Placental epithelial cell (primary cell): ENCODE measurements at places on chromosomes 7 and 10. TPM values are rescaled to one million over a fixed set of nuclear protein-coding genes. Genes with fewer than 3 reads are reported as not detected.

The HOXA1 gene
- total RNA-seq = 1.2 and 1.5 TPM in 2 replicates

The PTPN20 gene
- total RNA-seq = 10.6 and 14.3 TPM in 2 replicates

The GRID2IP gene
- total RNA-seq = under 0.01 TPM in 1 of 2 replicates, not detected in the other

The CPA2 gene
- total RNA-seq = not detected in 2 replicates

The TMEM184A gene
- total RNA-seq = 2.4 and 5.1 TPM in 2 replicates

The ERVW-1 gene
- total RNA-seq = not detected in 2 replicates

The FLNC gene
- total RNA-seq = 77.7 and 271 TPM in 2 replicates

The TCAF2 gene
- 8.2 and 10.7 TPM in 2 replicates for total RNA-seq

The MYPN gene
- total RNA-seq = under 0.01 and 0.11 TPM in 2 replicates

The ADCY1 gene
- total RNA-seq = under 0.01 and 0.22 TPM in 2 replicates

The MGAM2 gene
- total RNA-seq = under 0.01 TPM in 1 of 2 replicates, not detected in the other

The PGAM2 gene
- not detected in 2 replicates for total RNA-seq

The DPYSL4 gene
- 1.2 TPM in 1 of 2 replicates, not detected in the other for total RNA-seq

The CTTNBP2 gene
- total RNA-seq = 0.39 and 0.43 TPM in 2 replicates

The PTPN12 gene
- 42.5 and 54.2 TPM in 2 replicates for total RNA-seq

The CYP2C18 gene
- total RNA-seq = 0.39 and 0.43 TPM in 2 replicates

The CHN2 gene
- total RNA-seq = 16.1 and 25.5 TPM in 2 replicates

The PLEKHS1 gene
- not detected in 2 replicates for total RNA-seq

The C10orf62 gene
- total RNA-seq = 0.33 TPM in 1 of 2 replicates, not detected in the other

The CYP2C19 gene
- under 0.01 TPM in 1 of 2 replicates, not detected in the other for total RNA-seq

The ATG9B gene
- total RNA-seq = 6.5 and 20.0 TPM in 2 replicates

The ITPRID1 gene
- under 0.01 TPM in 1 of 2 replicates, not detected in the other for total RNA-seq

The TMEM273 gene
- not detected in 2 replicates for total RNA-seq

The SLC16A9 gene
- under 0.01 TPM in 1 of 2 replicates, not detected in the other for total RNA-seq

The TUBAL3 gene
- not detected in 2 replicates for total RNA-seq

The JCAD gene
- 40.4 and 43.5 TPM in 2 replicates for total RNA-seq

The GRID1 gene
- under 0.01 and 0.11 TPM in 2 replicates for total RNA-seq

The RHOBTB1 gene
- total RNA-seq = 25.6 and 58.9 TPM in 2 replicates

The ZMYND11 gene
- 38.6 and 41.2 TPM in 2 replicates for total RNA-seq

The NPFFR1 gene
- total RNA-seq = not detected in 2 replicates

The SPDYE8 gene
- total RNA-seq = 0.43 TPM in 1 of 2 replicates, not detected in the other

The ENO4 gene
- total RNA-seq = 0.39 TPM in 1 of 2 replicates, not detected in the other

The ADIRF gene
- 3.5 TPM in 1 of 2 replicates, not detected in the other for total RNA-seq

The HDAC9 gene
- total RNA-seq = not detected in 2 replicates

The NANOS1 gene
- total RNA-seq = 0.65 and 4.7 TPM in 2 replicates

The GGCT gene
- 16.5 and 21.4 TPM in 2 replicates for total RNA-seq
